Activated T-helper 2 cell treated with anti-CD3 and anti-CD28 coated beads, Interferon-gamma antibody, Interleukin-2, Interleukin-4, amounts not matched to agents 10 μg/mL and 5 μg/mL and 100 μg/mL, durations not matched to agents 14 hours and 24 hours and 36 hours (primary cell): ENCODE measurements at places on chromosomes 12 and 14. TPM values are rescaled to one million over a fixed set of nuclear protein-coding genes. Genes with fewer than 3 reads are reported as not detected.
A peak's percentile ranks its signal among the peaks of the same experiment; 100 is the strongest.

- no peak overlapping the region for H3K27ac ChIP-seq
- DNase-seq, result no peak
- no peak overlapping the region for H3K4me3 ChIP-seq
- peaks cover 3% of the 10 kb centered on the region for H3K4me1 ChIP-seq
- peaks cover 4% of the 10 kb centered on the region for H3K36me3 ChIP-seq
- no peaks in the 10 kb centered on the region for H3K27me3 ChIP-seq
These were observed 12.1 kb downstream of the MDM1 start for GRCh38 chr12:68319988-68320623.

DNA sequence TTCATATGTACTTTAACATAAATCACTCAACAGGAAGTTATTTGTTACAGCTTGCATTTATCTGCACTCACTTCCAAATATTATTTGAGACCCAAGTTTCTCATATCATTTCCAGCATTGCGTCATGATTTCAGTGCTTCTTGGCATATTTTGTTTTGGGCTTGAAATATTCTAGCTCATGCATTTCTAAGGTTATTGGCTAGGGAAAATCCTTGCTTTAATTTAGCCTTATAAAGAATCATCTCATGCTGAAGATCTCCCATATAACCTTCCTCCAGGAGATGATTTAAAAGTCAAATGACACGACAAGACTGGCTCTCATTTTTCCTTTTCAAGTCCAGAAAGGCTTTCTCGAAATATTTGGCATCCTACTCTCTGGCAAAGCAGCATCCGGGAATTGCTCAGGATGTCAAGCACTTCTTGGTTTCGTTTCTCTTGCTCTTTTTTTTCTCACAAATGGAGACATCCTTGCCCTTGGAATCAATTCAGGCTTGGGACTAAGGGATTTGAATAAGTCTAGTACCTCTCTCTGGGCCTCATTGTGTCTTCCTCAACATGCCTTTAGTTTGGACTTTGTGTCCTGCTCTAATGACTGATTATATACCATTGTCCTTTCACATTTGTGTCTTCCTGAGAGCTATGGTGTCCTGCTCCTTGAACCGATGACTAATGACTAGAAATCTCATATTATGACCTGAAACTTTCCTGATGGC, 295.0 kb downstream of the RMST start:
- H3K27me3 ChIP-seq, result no peaks in the 10 kb centered on the region
- H3K4me3 ChIP-seq, result no peak overlapping the region
- H3K36me3 ChIP-seq, result no peaks in the 10 kb centered on the region
- no peak overlapping the region for H3K27ac ChIP-seq

KERA gene
- total RNA-seq, result not detected in 2 replicates

- H3K4me3 ChIP-seq, result no peak overlapping the region
- no peak for DNase-seq
- H3K27me3 ChIP-seq, result peaks cover 7% of the 10 kb centered on the region
- peaks cover 17% of the 10 kb centered on the region for H3K36me3 ChIP-seq
- H3K4me1 ChIP-seq, result peaks cover 71% of the 10 kb centered on the region
- no peak overlapping the region for H3K27ac ChIP-seq
These were observed 102.8 kb upstream of the EGLN3 start for GRCh38 chr14:34053666-34054065.

ERP27 gene
- 3.2 and 4.7 TPM in 2 replicates for total RNA-seq

ESPL1 gene
- total RNA-seq, result 72.6 and 75.3 TPM in 2 replicates

DNA sequence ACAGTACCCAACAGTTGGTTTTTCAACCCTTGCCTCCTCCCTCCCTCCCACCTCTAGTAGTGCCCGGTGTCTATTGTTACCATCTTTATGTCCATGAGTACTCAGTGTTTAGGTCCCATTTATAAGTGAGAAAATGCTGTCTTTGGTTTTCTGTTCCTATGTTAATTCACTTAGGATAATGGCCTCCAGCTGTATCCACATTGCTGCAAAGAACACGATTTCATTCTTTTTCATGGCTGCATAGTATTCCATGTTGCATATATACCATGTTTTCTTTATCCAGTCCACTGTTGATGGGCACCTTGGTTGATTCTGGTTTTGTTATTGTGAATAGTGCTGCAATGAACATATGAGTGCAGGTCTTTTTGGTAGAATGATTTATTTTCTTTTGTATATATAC, 631.3 kb downstream of the MED13L start:
- H3K4me3 ChIP-seq, result no peak overlapping the region
- no peak overlapping the region for H3K27ac ChIP-seq
- H3K4me1 ChIP-seq, result no peaks in the 10 kb centered on the region
- no peak for DNase-seq

TRAF3 gene
- 67.8 and 72.9 TPM in 2 replicates for total RNA-seq

GRCh38 chr14:68325267-68325807, 467.5 kb downstream of the ZFP36L1 start:
- no peak overlapping the region for H3K27ac ChIP-seq
- H3K36me3 ChIP-seq, result no peaks in the 10 kb centered on the region
- DNase-seq, result no peak
- no peaks in the 10 kb centered on the region for H3K27me3 ChIP-seq
- H3K4me3 ChIP-seq, result no peak overlapping the region

- H3K36me3 ChIP-seq, result no peaks in the 10 kb centered on the region
- no peak overlapping the region for H3K27ac ChIP-seq
- peaks cover 14% of the 10 kb centered on the region for H3K27me3 ChIP-seq
These were observed 124.2 kb downstream of the HMGA2 start for GRCh38 chr12:65948320-65949008.

GRCh38 chr14:97731800-97732199, 934.6 kb downstream of the VRK1 start:
- H3K4me1 ChIP-seq, result peaks cover 10% of the 10 kb centered on the region
- no peak overlapping the region for H3K4me3 ChIP-seq
- no peaks in the 10 kb centered on the region for H3K36me3 ChIP-seq
- no peak for DNase-seq

GRCh38 chr12:19764408-19764807, 325.1 kb downstream of the AEBP2 start:
- no peak for DNase-seq
- H3K27ac ChIP-seq, result no peak overlapping the region
- no peak overlapping the region for H3K4me3 ChIP-seq
- peaks cover 7% of the 10 kb centered on the region for H3K4me1 ChIP-seq
- H3K36me3 ChIP-seq, result no peaks in the 10 kb centered on the region

GRCh38 chr12:82841487-82841904, 154.8 kb downstream of the TMTC2 start:
- H3K27me3 ChIP-seq, result no peaks in the 10 kb centered on the region
- DNase-seq, result no peak
- no peaks in the 10 kb centered on the region for H3K4me1 ChIP-seq
- no peaks in the 10 kb centered on the region for H3K36me3 ChIP-seq
- H3K4me3 ChIP-seq, result no peak overlapping the region

- DNase-seq, result no peak
- H3K27ac ChIP-seq, result no peak overlapping the region
- no peaks in the 10 kb centered on the region for H3K4me1 ChIP-seq
These were observed 866.9 kb downstream of the NRXN3 start for GRCh38 chr14:79037106-79037505.

CISTR gene
- not detected in 2 replicates for total RNA-seq

CLEC2A gene
- total RNA-seq, result not detected in 2 replicates

LTB4R gene
- total RNA-seq, result 10.7 and 11.9 TPM in 2 replicates

DNA sequence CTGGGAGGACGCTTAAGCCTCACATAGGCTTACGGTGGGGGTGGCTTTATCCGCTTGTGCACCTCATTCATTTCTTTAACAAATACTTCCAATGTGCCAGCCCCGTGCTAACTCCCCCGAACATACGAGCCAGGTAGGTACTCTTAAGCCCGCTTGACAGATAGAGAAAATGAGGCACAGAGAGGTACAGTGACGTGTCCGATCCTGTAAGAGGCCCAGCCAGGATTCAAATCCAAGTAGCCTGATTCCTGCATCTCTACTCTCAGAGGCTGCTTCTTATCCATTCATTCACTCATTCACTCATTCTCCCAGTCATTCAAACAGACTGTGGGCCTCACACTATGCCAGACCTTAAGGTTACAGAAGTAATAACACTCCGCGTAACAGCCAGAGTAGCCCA, 477 bp downstream of the OAS3 start:
- no peaks in the 10 kb centered on the region for H3K27me3 ChIP-seq
- peaks cover 15% of the 10 kb centered on the region for H3K36me3 ChIP-seq
- peaks cover 40% of the 10 kb centered on the region for H3K4me1 ChIP-seq
- no peak for DNase-seq
- H3K4me3 ChIP-seq, result peak overlapping the region; percentile 80

- H3K27me3 ChIP-seq, result peaks cover 15% of the 10 kb centered on the region
- no peaks in the 10 kb centered on the region for H3K36me3 ChIP-seq
- no peak overlapping the region for H3K27ac ChIP-seq
- peaks cover 17% of the 10 kb centered on the region for H3K4me1 ChIP-seq
- H3K4me3 ChIP-seq, result no peak overlapping the region
These were observed 89.5 kb upstream of the MANSC4 start for GRCh38 chr12:27869567-27869966.

- DNase-seq, result no peak
- H3K4me3 ChIP-seq, result no peak overlapping the region
- H3K27me3 ChIP-seq, result no peaks in the 10 kb centered on the region
- peaks cover 14% of the 10 kb centered on the region for H3K36me3 ChIP-seq
- H3K4me1 ChIP-seq, result peaks cover 33% of the 10 kb centered on the region
These were observed 8.7 kb downstream of the SLC11A2 start for GRCh38 chr12:51017452-51017851.

RPL10L gene
- total RNA-seq, result not detected in 2 replicates

DNA sequence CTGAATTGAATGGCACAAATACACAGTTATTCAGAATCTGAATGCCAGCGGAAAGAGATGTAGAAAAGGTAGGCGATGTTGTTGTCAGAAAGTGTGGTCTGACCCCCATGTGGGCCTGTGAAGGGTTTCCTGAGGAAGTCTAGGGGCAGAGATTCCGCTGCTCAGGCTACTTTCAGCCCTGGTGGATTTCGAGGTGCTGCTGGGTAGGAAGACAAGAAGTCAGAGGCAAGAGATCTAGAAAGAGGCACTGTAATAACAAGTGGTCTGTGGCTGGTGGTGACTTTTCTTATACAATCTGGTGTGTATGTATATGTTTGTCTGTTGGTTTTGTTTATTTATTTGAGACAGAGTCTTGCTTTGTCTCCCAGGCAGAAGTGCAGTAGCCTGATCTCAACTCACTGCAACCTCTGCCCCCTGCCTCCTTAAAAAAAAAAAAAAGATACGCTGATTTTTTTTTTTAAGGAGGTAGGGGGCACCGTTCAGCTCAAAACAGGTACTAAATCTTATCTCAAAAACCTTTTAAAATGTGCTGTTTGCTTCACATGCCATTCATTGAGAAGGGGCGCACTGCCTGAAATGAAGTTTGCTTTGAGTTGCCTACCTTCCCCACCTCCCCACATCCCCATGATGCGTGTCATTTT, 27.1 kb upstream of the MANSC4 start:
- H3K4me1 ChIP-seq, result peaks cover 24% of the 10 kb centered on the region
- H3K27me3 ChIP-seq, result peaks cover 30% of the 10 kb centered on the region
- DNase-seq, result no peak
- H3K36me3 ChIP-seq, result no peaks in the 10 kb centered on the region

DNA sequence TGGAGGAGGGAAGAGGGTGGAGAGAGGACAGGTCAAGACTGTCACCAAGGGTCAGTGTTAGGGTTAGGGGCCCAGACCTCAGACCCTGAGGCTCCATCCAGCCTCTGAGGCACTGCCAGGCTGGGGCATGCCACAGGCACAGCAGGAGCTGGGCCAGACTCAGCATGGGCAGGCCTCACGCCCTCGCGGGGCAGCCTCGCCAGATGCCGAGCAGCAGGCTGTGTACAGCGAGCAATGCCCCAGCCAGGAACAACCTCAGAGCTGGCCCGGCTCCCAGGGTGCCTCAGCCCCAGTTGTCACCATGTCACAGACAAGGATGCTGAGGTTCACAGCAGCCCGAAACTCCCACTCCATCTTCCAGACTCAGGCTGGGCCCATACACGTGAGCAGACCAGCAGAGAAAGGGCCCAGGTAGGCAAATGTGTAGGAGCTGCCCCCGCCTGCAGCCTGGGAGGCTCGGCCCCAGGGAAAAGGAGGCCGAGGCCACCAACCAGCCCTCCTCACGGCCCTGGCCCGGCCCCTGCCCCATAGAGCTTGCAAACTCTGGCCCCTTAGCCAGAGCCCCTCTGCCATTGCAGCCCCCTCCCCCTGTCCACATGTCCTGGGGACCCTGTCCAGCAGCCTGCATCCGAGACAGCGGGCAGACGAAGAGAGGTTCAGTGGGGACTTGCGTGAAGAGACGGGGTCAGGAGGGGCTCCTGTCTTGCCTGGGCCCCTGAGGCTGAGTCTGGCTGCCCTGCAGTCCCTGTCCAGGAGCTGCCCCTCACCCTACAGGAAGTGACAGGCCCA, 7.5 kb downstream of the C14orf180 start:
- no peaks in the 10 kb centered on the region for H3K36me3 ChIP-seq
- no peaks in the 10 kb centered on the region for H3K4me1 ChIP-seq
- no peak overlapping the region for H3K27ac ChIP-seq
- H3K4me3 ChIP-seq, result no peak overlapping the region
- DNase-seq, result no peak

NR4A1 gene
- total RNA-seq, result 134 and 139 TPM in 2 replicates

PTCSC3 gene
- not detected in 2 replicates for total RNA-seq

- no peaks in the 10 kb centered on the region for H3K27me3 ChIP-seq
- no peak overlapping the region for H3K4me3 ChIP-seq
- H3K36me3 ChIP-seq, result peaks cover 53% of the 10 kb centered on the region
These were observed 12.8 kb downstream of the ZFYVE1 start for GRCh38 chr14:73014105-73014504.

GRCh38 chr12:118498171-118498570, 121.8 kb downstream of the SUDS3 start:
- no peak overlapping the region for H3K27ac ChIP-seq
- H3K4me1 ChIP-seq, result no peaks in the 10 kb centered on the region
- no peaks in the 10 kb centered on the region for H3K27me3 ChIP-seq
- H3K4me3 ChIP-seq, result no peak overlapping the region
- no peak for DNase-seq

GRCh38 chr12:13167226-13167625, 29.3 kb upstream of the EMP1 start:
- no peak for DNase-seq
- no peak overlapping the region for H3K27ac ChIP-seq
- peaks cover 27% of the 10 kb centered on the region for H3K27me3 ChIP-seq
- no peaks in the 10 kb centered on the region for H3K36me3 ChIP-seq
- H3K4me3 ChIP-seq, result no peak overlapping the region

DNA sequence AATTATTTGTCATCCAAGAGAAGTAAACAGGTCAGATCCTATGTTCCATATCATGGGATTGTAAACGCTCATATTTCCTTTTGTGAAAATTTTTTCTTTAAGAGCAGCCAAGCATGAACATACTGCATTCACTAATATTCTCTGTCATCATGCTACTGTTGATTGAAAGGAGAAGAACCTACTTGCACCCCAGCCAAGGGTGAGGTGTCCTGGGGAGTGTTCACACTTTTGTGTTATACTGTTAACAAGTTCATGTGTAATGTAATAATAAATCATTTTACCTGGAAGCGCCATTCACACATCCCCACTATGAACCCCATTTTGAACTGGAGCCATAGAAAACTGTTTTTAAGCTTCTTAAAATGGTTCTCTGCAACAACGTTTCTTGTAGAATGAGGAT, 53.6 kb downstream of the HMGA2 start:
- no peaks in the 10 kb centered on the region for H3K4me1 ChIP-seq
- no peak for DNase-seq
- peaks cover 32% of the 10 kb centered on the region for H3K27me3 ChIP-seq
- no peak overlapping the region for H3K27ac ChIP-seq

NTS gene
- total RNA-seq, result not detected in 2 replicates
